ENCODE measurements at places on chromosomes 7 and 10.
A peak's percentile ranks its signal among the peaks of the same experiment; 100 is the strongest.

GRCh38 chr10:95559896-95560277 lies 1.3 kb downstream of the SORBS1 start:
- no peak for DNase-seq

DNA sequence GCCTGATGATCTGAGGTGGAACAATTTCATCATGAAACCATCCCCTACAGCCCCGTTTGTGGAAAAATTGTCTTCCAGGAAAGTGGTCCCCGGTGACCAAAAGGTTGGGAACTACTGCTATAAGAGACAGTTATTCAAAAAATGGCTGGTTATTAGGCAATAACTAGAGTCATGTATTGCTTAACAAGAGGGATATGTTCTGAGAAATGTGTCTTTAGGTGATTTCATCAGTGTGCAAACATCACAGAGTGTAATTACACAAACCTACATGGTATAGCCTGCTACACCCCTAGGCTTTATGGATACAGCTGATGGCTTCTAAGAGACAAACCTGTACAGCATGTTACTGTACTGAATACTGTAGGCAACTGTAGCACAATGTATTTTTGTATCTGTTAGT lies 71.3 kb upstream of the CSTF2T start:
- DNase-seq: no peak

DNA sequence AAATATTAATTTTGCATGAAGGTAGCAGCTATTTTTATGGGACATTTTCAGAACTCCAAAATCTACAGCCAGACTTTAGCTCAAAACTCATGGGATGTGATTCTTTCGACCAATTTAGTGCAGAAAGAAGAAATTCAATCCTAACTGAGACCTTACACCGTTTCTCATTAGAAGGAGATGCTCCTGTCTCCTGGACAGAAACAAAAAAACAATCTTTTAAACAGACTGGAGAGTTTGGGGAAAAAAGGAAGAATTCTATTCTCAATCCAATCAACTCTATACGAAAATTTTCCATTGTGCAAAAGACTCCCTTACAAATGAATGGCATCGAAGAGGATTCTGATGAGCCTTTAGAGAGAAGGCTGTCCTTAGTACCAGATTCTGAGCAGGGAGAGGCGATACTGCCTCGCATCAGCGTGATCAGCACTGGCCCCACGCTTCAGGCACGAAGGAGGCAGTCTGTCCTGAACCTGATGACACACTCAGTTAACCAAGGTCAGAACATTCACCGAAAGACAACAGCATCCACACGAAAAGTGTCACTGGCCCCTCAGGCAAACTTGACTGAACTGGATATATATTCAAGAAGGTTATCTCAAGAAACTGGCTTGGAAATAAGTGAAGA lies 112.3 kb downstream of the CFTR start:
- no peak for DNase-seq

- DNase-seq: peak; percentile 37
Measured at GRCh38 chr7:98107313-98107721, 655 bp downstream of the LMTK2 start.

DNA sequence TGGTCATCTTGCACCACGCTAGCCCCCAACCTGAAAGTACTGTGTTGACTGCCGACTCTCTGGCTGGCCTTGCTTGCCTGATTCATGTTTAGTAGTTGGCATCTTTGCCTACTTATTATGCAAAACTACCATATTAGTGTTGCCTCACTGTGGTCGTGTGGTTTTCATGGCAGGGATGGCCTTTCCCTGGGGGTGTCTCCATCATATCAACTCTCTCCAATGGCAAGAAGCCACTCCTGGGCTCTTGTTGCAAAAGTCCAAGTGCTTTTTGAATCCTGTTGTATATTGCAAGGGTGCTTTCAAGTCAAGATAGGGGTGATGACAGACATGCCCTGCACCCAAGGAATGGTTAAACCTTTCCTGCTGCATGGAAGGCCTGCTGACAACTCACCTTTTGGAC lies 39.4 kb downstream of the ABLIM1 start:
- no peak for DNase-seq

GRCh38 chr7:131499801-131500200 lies 56.6 kb downstream of the PODXL start:
- no peak for DNase-seq

- DNase-seq: no peak
Measured at GRCh38 chr10:99316374-99316773, 12.8 kb upstream of the CNNM1 start.

DNA sequence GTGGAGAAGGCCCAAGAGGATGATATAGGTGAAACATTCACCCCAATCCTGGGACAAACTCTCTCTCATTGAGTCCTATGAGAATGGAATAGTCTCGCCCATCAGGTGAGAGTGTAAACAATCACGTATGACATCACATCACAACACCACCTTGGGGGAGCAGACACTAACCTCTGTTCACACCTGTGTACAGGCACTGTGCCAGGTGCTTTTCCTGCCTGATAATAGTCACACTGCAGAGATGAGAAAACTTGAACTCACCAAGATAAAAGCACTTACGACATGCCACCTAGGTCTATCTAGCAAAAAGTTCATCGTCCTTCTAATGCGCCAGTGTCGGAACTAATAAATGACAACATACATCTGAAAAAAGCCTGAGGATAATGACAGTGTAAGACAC lies 187.8 kb downstream of the FAM107B start:
- DNase-seq: peak; percentile 62

- no peak for DNase-seq
Measured at GRCh38 chr7:36216063-36216684, 63.1 kb downstream of the EEPD1 start.

DNA sequence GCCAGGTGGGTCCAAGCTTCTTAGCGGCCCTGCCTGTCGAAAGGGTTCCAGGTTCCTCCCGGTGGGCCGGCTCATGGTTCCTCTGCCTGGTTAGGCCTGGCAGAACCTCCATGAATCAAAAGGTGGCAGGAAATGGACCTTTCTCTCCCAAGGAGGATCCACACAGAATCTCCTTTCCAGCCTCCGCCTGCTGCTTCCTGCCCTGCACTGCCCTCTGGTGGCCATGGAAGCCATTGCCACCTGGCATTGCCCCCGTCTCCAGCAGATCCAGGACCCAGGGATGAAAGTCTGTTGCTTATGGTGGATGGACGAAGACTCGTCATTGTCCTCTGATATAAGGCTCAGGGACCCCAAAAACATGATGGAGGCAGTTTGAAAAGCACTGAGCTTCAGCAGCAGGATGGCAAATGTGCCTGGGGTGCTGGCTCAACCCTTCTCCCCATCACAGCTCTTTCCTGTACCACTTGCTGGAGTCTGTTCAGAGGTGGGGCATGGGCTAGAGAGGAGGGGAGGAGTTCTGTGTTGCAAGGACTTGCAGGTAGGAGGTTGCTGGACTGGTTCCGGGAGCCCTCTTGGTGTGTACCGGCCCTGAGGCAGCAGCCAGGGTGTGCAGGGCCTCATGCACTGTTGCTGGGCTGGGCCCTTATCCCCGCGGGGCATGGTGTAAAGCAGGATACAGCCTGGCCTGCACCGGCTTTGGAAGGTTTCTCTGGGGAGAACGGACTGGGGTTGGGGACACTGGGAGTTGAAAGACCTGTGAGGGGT lies 11.3 kb upstream of the INMT start:
- peak; percentile 62 for DNase-seq

- no peak for DNase-seq
Measured at GRCh38 chr10:125460326-125460725, 222.6 kb downstream of the TEX36 start.

DNA sequence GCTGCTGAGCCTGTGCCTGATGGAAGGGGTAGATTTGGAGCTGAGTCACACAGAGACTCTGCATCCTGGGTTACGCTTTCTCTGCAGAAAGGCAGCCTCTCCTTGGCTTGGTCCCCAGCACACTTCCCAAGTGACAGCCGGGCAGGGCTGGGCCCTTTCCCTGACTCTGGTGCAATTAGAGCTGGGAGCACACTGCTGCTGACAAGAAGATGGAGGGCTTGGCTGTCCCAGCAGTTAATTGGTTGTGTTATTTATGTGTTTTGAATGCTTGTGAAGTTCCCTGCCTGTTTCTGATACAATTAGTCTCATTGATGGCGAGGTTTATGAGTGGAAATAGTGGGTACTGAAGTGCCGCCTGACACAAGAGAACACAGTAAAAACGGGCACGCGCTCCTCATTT lies 123.6 kb downstream of the TCERG1L start:
- DNase-seq: no peak

- no peak for DNase-seq
Measured at GRCh38 chr10:63221950-63222349, 88.8 kb downstream of the NRBF2 start.
